ENCODE measurements at places on chromosomes 6 and 20.

DNA sequence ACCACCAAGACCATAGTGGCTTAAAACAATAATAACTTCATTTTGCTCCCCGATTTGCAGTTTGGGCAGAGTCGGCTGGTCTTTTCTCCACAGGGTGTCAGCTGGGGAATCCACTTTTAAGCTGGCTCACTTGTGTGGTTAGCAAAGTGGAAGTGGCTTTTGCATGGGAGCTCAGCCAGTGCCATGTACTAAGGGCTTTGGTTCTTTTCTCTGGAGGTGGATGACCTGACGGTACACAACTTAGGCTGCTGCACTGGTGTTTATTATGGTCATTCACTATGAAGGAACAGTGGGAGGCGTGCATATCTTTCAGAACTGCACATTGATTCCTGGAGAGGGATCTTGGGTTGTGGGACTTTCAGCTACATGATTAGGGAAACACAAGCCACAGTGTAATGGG lies 141.0 kb downstream of the OR2B2 start:
- no peak for DNase-seq

DNA sequence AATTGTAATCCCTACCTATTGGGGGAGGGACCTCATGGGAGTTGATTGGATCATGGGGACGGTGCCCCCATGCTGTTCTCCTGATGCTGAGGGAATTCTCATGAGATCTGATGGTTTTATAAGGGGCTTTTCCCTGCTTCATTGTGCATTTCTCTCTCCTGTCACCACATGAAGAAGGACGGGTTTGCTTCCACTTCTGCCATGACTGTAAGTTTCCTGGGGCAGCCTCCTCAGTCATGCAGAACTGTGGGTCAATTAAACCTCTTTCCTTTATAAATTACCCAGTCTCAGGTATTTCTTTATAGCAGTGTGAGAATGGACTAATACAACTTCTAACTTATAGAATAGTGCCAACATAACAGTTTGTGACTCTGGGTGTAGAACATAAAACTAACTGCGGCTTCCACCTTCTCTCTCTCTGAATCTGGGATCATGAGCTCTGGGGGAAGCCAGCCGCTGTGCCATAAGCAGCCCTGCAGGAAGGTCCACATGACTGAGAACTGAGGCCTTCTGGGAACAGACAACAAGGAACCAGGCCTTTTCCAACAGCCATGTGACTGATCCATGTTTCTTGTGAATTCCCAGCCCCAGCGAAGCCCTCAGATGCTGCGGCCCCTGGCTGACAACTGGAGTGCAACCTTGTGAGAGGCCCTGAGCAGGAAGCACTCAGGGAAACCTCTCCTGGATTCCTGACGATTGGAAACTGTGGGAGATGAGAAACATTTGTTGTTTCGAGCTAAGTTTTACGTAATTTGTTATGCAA lies 3.4 kb upstream of the HLA-A start:
- DNase-seq, result no peak

DNA sequence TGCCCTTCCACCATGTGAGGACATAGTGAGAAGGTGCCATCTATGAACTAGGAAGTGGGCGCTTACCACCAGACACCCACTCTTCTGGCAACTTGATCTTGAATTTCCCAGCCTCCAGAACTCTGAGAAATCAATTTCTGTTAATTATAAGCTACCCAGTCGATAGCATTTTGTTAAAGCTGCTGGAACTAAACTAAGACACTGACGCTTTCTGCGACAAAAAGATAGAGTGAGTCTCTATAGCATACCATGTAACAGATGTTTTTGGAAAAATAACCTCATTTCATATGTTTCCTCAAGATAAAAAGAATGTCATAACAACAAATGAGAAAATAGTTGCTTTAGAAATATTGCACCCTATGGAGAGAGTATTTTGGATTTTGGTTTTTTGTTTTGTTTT lies 15.4 kb upstream of the SMIM13 start:
- no peak for DNase-seq

DNA sequence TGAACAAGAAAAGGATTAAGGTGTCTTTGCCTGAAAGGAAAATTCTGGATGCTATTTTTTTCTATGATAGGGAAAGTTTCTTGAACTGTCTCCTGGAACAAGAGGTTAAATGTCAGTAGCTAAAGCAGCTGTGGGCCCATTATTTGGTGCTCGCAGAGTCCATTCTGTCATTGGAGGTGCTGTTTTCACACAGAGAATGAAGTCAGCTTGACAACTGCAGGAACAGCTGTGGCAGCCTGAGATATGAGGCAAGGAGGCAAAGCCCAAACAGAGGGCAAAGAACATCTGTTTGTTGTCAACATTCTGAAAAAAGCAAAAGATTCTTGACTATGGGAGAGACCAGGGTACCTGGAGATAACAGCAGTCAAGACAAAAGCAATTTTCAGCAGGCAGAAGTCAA lies 548.2 kb downstream of the KIF16B start:
- no peak for DNase-seq

DNA sequence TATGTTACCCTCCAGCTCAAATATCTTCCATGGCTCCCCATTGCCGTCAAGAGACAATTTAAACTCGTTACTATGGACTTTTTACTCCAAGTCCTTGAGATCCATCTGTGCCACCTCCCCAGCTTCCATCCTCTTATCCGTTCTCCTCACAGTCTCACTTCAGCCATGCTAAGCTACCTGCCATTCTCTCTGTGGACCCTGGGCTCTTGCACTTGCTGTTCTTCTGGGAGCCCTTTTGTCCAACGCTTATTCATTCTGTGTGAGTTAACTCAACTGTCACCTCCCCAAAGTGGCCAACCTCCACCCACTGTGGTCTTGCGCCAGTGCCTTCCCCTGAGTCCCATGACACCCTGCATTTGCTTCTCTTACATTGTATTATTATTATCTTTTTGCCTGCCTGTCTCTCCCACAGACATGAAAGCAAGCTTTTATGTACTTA lies 132.4 kb downstream of the BCAS1 start:
- no peak for DNase-seq

- DNase-seq, result no peak
Observed at GRCh38 chr6:166007349-166008263, 160.0 kb downstream of the TBXT start.
